Sigmoid colon (tissue), 7 donors: ENCODE measurements at places on chromosomes 4 and X.

DNA sequence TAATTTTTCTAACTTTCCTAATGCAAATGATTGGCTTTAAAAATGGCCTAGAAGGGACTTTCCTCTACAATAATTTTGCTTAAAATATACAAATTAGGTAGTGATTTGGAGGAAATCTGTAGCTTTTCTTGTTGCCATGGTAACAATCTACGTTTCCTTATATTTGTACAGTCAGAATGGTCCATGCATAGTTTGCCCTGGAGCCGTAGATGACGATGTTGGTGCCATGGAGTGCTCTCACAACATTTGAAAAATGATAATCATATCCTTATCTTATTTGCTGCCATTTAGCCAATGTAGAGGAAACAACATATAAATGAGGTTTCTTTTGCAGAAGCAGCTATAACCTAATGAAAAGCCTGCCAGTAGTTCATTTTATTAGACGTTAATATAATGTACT, 89.0 kb upstream of the NMU start:
- no peak for DNase-seq

DNA sequence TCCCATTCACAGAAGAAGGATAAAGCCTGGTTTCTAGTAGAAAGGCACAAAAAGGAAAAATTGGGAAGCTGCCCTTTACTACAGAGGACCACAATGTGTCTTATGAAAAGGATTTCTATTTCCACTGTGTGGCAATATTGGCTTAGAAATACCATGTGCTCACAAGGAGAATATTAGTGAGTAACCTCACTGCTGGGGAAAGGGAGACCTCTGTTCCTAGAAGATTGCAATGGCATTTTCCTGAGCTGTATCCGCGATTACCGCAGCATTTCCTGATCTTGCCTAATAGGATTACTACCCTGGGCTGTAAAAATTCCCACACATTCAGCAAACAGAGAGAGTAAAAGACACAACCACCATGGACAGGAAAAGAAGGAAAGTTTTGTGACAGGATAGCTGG, 308.8 kb upstream of the TECRL start:
- no peak for DNase-seq

DNA sequence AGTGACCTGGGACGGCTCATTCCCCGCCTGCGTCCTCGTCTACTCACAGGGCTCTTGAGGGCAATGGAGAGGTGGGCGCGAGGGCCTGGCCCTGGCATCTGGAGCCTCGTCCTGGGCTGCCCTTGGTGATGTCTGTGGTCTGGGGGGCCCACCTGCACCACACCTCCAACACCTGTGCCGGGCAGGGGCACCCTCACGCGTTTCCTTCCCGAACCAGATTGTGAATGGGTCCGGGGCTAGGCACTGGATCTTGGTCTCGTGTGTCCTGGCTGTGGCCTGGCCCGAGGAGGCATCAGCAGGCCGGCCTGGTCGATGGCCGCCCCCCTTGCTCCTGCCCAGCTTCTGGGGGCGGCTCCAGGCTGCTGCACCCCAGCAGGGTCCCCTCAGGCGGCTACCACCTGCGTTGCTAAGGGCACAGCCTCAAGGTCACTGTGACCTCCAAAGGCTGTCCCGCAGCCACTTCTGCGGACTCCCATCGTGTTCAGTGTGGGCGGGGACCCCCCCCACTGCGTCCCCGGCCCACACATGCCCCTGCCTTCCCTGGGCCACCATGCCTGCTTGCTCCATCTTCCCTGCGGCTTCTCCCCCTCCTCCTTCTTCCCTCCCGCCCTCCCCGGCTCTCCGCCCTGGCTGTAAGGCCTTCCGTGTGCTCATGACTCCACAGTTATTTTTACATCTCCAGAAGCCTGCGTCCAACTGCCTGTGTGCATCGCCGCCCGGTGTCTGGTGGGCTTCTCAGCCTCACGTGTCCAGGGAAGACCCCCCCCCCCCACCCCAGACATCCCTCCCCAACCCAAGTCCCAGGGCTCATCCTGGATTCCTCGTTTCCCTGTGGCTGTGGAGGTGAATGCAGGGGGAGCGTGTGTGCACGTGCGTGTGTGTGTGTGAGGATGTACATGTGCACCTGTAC, 3.8 kb downstream of the DOK7 start:
- DNase-seq: no peak

GRCh38 chr4:112201915-112202505, 29.6 kb upstream of the AP1AR start:
- DNase-seq: no peak

- DNase-seq: no peak
Measured at GRCh38 chr4:84814094-84814750, 152.3 kb downstream of the WDFY3 start.

DNA sequence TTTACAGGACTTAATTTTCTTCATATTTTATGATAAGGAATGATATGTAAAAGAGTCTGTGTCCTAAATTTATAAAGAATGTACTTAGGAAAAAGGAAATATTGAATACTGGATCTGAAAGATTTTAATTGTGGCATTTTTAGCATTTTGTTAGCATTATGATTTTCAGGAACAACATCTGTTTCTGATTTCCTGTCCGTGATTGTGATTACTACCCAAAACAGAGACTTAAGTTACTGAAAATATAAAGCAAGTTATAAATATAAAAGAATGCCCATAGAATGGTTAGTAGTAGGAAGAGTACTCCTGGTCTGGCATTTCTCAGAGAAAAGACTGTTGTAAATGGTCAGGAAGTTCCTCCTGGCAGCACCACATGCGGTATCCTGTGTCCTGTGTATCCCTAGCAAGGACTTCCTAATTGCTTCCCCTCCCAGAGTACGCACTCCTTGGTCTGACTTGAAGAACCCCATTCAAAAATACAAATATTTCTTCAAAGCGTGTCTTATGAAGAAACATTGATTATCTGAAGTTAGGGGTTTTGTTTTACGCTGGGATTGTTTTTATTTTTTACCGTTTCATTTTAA, 88.9 kb downstream of the RS1 start:
- DNase-seq: no peak

- no peak for DNase-seq
Measured at GRCh38 chr4:80539190-80539589, 203.7 kb downstream of the CFAP299 start.

DNA sequence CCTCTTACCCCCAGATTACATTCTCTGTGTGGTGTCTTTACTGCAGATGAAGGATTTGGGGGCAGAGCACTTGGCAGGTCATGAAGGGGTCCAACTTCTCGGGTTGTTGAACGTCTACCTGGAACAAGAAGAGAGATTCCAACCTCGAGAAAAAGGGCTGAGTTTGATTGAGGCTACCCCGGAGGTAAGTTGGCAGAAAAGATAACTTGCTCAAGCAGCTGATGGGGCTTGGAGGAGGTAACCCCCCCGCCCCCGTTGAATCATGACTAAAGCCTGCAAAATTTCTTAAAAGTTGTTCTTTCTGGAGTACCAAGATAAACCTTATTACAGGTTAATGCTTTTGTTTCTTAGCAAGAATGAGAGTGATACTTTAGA, 1.5 kb downstream of the CCNG2 start:
- DNase-seq: no peak

- DNase-seq: no peak
Measured at GRCh38 chr4:53616219-53616618, 24.9 kb upstream of the LNX1 start.

DNA sequence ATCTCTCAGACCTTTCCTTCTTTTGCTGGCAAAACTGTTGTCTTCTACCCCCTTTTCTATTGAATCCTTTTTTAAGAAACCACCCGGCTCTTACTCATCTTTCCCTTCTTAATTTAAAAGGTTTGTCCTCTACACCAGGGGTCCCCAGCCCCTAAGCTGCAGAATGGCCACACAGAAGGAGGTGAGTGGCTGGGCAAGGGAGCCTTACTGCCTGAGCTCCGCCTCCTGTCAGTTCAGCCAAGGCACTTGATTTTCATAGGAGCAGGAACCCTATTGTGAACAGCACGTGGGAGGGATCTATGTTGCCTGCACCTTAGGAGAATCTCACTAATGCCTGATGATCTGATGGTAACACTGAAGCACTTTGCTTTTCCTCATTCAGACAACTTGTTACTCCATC, 726.3 kb upstream of the INTU start:
- no peak for DNase-seq

DNA sequence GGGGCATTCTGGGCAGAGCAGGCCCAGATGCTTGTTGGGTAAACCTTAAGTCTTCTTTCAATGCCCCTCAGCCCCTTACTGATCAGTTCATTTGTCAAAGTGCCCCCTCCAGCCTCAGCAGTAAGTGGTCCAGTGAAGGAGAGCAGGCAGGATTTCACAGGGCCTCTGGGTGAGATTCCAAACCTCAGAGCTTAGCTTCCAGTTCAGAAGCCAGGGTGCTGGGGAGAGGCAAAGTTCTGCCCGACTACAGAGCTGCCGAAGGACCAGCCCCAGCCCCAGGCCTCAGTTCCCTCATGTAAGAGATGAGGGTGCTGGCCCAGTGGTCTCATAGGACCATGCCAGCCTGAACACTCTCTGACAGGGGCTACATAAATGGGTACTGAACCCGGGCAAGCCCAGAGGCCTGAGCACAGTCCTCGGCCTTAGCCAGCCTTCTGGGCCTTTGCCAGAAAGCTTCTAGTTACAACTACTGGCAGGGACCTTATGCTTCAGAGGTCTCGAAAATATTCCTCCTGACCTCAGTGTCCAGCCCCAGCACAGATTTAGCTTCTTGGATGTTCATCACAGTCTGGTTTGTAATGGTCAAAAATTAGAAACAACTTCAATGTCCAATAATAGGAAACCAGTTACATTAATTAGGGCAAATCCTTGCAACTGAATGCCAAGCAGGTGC, 851 bp upstream of the RIPPLY1 start:
- no peak for DNase-seq

DNA sequence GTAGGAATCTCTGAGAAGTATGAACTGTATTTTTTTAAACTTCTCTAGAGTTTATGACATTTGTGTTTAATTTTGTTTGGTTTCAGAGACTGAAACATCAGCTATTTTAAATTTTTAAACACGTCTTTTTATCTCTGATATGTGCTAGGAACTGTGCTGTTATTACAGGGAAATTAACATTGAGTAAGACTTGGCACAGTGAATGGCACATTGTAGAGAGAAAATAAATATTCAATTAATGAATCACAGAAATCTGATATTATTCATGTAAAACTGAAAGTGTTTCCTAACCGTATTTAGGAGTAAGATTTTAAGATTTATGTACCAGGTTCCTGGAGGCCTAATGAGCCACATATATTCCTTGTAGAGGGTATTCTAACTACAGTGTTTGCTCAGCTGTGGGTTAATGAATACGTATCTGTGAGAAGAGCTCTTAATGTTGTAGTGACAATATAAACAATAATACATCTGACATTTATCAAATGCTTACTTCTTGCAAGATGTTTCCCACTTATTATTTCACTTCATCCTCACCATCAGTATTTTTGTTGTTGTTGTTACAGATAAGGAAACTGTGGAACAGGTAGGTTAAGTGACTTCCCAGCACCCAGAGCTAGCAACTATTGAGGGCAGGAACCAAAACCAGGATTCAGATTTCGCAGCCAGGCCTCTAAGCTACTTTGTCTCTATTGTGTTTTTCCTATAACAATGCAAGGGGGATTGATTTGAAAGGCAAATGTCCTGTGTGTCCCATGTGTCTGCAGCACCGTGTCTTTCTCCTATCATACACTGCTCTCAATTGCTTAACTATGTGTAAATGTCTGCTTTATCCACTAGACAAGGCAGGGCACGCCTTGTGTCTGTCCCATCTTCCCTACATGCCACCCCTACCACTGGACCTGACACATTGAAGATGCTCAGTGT, 121.1 kb upstream of the FAM9C start:
- DNase-seq: no peak

- DNase-seq: no peak
Measured at GRCh38 chr4:83150653-83151330, 36.3 kb upstream of the PLAC8 start.

DNA sequence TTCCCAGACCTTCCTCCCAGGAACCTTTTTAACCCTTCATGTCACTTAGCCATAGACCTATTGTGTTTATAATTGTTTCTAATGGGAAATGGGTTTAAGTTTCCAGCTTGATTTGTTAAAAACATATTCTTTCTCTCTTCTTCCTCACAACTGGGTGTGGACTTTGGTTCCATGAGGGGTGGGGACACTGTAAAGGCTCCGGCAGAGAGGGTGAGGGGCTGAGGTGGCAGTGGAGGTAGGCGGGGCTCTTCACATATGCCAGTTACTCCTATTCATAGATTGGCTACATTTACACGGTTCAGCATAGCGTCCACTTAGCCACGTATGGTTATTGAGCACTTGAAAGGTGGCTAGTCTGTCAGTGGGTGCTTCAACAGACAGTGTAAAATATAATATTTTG, 7.8 kb downstream of the INTS6L start:
- DNase-seq: no peak

GRCh38 chr4:2066571-2067445, 7.7 kb downstream of the NAT8L start:
- DNase-seq: peak; percentile 60

GRCh38 chr4:25771672-25772071, 91.1 kb downstream of the SEL1L3 start:
- DNase-seq: no peak

DNA sequence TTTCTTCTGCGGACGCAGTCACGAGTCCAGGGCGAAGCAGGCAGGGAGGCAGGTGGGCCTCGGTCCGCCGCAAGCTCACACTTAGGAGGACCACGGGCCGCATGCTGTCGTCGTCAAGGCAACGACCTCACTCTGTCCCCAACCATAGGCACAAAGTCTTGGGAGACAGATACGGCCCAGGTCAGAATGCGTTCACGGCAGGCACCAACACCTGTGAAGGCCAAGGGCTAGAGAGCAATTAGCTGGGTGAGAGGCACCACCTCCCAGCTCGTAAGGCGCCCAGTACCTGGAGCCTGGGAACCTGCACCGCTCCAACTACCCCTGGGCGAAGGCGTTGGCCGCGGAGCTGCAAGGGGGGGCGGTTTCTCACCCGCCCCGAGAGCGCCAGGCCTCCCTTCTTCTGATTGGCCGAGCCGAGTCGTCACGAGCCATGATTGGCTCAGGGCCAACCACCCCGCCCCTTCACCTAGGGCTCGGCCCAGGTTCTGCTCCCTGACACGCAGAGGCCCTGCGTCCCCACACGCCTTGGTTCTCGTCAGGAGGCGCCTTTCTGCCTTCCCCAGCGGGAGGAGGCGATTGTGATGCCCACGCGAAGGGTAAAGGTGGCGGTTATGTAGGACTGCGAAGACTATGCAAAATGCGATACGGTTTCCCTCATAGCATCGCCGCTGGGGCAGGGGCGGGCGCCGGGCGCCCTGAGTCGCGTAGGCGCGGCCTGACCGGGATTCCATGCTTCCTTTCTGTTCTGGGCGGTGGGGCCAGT, at the start of gene CDKL2:
CDKL2 (minus strand) TSS at position 355 of the 763 bp plus-strand sequence. CDS start 4,540 bp downstream, outside the sequence.
- DNase-seq: peak; percentile 93

DNA sequence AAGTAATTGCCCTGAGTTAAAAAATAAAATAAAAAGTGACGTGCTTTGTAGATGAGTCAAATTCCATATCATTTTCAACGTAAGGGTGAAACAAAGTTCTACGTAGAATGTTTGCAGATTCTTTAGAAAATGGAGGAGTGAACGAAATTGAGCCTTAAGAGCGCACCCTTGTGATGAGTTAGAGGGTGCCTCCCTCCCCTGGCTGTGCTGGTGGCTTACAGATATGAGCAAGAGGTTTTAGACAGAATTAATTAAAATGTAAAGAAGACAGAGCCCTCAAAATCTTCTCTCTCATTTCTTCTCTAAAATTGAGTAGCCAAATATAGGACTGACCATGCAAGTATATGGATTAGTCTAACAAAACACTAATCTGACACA, 30.2 kb upstream of the LGI2 start:
- DNase-seq: no peak

GRCh38 chrX:124507246-124507645, 160.9 kb downstream of the SH2D1A start:
- DNase-seq: no peak
